Activated CD4-positive, alpha-beta memory T cell treated with anti-CD3 and anti-CD28 coated beads, Interleukin-2, amount 10 ng/mL, durations not matched to agents 7 days and 5 days (primary cell): ENCODE measurements at places on chromosomes 4 and X. TPM values are rescaled to one million over a fixed set of nuclear protein-coding genes. Genes with fewer than 3 reads are reported as not detected.

DNA sequence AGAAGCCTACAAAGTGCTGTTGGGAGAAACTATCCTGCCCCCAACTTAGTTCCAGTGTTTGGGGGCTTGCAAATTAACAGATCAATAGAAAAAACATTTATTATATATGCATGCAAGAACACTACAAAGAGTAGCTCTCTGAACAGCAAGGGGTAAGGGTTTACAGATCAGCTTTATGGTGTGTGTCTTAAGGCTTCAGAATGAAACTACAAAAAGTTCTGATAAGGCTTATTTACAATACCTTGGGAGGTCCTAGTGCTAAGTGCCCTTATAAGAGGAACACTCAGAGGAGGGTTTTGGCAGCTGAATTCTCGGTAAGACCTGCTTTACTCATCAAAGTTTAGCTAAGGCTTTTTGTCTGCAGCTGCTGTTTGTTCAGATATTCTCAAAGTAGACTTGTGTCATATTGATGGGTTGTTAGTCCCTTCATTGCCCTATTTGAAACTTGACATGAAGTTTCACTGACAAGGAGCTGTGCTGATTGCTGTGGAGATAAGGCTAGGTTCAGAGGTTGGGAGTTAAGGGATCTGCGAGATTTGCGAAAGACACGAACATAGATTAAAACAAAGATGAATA is 7.7 kb downstream of the ERVMER34-1 start:
- no peak for DNase-seq

GRCh38 chrX:113849408-113849807 is 734.5 kb upstream of the HTR2C start:
- no peak for DNase-seq

- DNase-seq = no peak
Observed at GRCh38 chr4:104896660-104897645, 249.7 kb upstream of the TET2 start.

GRCh38 chr4:188867796-188868195 is 728.6 kb downstream of the TRIML1 start:
- no peak for DNase-seq

Gene F8A2
- total RNA-seq = not detected

Gene TRAM1L1
- total RNA-seq = not detected

DNA sequence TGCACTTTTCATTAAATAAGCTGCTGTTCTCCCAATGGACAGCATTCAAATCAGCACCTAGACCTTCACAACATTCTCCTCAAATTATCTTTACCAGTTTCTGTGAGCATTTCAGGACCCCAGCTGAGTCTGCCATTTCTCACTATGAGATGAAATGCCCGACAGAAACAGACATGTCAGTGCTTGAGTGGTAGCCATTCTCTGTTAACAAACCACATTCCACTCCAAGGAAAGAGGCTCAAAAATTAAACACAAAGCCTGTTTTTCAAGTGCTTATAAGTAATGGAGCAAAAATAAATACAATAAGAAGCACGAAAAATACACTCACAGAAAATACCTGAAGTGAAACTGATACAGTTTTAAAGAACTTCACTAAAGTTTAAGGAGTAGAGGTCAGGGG is 320.2 kb upstream of the PRPS2 start:
- no peak for DNase-seq

GRCh38 chr4:128303986-128304385 is 16.4 kb upstream of the PGRMC2 start:
- no peak for DNase-seq

GRCh38 chrX:9338986-9339385 is 125.9 kb upstream of the TBL1X start:
- DNase-seq = no peak

DNA sequence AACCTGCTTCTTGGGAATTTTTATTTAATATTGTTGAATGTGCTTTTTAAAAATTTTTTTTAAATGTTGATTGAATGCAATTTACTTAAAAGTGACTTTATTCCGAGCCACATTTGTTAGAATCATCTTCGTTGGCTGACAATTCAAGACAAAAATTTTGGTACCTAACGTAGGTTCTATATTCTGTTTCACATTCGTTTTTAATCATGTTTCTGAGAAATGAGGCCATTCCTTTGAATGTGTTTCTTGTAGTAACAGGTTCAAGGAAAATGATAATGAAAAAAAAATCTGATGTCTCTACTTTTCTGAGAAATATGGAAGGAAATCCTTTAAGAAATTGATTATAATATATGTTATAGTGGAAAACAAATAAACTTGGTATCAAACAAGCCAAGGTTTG is 92.3 kb upstream of the DCLK2 start:
- DNase-seq = no peak

DNA sequence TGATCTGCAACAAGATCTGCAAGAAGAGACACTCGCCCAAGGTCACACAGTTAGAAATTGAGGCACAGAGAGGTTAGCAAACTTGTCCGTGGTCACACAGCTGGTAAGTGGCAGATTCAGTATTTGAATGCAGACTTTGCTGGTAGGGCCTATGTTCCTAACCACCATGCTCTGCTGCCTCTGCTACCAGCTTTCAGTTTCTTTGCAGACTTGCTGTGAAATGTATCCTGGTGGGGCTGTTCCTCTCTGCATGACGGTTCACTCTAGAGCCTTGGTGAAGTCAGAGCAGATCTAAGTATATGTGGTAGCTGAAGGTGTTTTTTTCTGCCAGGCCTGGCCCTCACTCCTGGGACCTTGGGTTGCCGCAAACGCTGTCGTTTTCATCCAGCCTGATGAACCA is 87.1 kb downstream of the BEND2 start:
- no peak for DNase-seq

DNA sequence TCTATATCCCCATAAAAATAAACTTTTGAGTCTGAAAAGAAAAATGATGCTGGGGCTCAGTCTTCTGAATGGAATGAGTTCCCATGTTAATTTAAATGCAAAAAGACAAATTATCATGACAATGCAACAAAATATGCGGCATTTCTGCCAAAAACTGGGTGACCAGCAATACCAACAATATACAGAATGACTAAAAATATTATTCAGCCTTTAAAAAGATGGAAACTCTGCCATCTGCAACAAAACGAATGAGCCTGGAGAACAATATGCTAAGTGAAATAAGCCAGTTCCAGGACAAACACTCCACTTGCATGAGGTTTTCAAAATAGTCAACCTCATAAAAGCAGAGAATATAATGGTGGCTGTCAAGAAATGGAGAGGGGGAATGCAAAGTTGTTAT is 558.5 kb downstream of the IL15 start:
- DNase-seq = no peak

Gene PLRG1
- 79.5 TPM for total RNA-seq

- DNase-seq = no peak
Observed at GRCh38 chrX:103565752-103566151, 19.6 kb upstream of the TCEAL4 start.

DNA sequence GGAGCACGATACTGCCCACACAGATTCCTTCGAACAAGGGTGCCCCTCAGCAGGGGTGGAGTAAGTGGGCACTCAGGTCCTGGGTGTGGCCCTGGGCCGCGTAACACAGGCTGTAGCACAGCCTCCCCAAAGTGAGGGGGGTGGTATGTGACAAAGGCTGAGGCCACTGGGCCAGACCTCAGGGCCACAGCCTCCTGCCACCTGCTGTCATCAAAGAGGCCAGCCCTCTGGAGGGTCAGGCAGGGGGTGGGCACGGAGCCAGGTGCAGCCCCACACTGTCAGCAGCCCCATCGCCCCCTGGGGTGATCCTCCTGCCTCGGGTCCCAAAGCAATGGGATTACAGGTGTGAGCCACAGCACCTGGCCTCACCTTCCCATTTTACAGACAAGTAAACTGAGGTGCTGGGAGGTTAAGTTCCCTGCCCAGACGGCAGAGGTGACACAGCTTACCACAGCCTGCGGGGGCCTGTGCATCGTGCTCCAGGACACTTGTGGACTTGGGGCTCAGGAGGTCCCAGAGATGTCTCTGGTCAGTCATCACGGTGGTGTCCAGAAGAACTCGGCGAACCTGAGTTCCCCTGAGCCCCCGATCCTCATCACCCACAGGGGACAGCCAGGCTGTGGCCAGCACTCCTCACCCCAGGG is 27.5 kb upstream of the MXD4 start:
- DNase-seq = no peak

DNA sequence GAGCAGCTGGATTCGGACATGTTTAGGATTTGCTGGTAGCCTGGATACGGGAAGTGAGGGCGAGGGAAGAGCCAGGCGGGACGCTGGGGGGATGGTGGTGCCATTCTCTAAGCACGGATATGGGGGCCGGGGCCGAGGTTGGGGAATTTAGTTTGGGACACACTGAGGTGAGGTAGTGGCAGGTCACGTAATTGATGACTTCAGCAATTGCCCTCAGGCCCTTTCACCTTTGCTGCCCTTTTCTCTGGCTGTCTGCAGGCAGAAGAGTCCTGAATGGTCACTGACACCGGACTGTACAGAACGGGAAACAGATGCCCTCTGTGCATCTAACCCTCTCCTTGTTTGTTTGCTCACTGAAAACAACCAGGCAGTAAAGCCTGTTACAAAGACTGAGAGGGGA is 16.9 kb upstream of the HMGB3 start:
- DNase-seq = no peak

DNA sequence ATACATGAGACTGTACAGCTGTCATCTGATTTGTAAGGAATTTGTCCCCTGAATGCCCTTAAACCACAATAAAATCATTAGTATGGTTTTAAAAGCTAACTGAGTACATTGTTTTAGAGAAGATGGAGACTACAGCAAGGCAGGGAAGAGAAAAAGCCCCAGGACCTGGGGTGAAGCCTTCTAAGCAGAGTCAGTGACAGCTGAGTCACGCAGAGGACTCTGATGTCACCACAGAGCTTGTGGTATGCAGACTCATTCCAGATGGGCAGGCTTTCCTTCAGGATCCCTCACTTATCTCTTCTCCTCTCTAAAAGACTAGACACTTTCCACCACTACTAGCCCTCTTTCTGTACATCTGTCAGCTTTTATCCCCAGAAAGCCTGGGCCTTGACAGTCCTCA is 97.1 kb upstream of the ATOH1 start:
- no peak for DNase-seq
